ENCODE measurements at places on chromosomes 4 and X. TPM values are rescaled to one million over a fixed set of nuclear protein-coding genes. Genes with fewer than 3 reads are reported as not detected.

The SLC6A14 gene
- total RNA-seq, result not detected

The PNMA6F gene
- not detected for total RNA-seq

The TMEM154 gene
- total RNA-seq, result 1.8 TPM

The ANKRD17 gene
- 58.1 TPM for total RNA-seq

The MAGEC1 gene
- not detected for total RNA-seq

The FHL1 gene
- total RNA-seq, result 2,189 TPM

Measured in esophagus muscularis mucosa (tissue), 4 donors.